ENCODE measurements at places on chromosomes 1 and 21.

- peak; percentile 65 for DNase-seq
Measured at GRCh38 chr1:151547119-151547899, 7.2 kb downstream of the TUFT1 start.

GRCh38 chr1:232863544-232864275 lies 58.5 kb downstream of the MAP10 start:
- DNase-seq: no peak

DNA sequence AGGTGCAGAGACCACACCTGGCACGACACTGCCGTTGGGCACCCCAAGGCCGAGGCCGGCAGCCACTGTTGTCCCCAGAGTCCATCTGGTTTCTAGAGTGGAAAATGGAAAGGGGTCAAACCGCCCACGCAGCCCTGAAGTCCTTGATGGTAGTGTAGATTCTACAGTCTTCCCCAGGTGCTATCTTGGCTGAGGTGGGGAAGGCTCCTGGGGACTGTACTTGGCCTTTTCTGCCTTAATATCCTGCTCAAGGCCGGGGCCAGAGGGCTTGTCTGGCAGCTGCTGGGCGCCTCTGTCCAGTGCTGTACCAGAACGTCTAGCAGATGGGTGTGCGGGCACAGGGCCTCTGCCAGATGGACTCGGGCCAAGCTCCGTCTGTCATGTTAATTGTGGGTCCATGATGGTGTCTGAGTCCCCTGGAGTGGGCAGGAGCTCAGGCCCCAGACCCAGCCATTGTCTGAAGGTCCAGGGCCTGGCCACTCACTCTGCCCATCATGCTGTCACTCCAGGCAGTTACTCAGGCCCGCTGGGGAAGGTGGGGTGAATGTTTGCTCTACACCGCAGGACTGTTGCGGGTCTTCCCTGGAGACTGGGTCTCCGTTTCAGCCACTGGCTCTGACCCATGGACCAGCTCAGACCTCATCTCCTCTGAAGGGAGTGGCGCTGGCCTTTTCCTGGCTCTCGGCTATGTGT lies 161.9 kb upstream of the COL6A1 start:
- DNase-seq: no peak

DNA sequence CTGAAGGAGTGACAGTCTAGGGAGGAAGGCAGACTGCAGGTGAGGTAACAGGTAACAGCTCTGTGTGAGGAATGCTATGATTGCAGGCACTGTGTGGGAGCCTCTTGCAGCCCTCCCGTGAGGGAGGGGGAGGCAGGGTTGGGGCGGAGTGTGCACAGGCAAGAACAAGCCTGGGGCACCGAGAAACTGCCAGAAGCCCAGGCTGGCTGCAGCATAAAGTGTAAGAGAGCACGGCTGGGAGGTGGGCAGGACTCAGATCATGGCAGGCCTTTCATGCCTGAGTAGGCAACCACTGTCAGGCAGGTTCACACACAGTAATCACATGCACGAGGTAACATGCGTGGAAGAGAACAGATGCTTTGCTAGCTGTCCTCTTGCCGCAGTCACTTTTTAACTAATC lies 11.3 kb upstream of the RHEX start:
- no peak for DNase-seq

- DNase-seq: no peak
Measured at GRCh38 chr1:32830092-32830852, 12.8 kb downstream of the S100PBP start.

Measured in uterus (tissue), 4 donors.